Stimulated activated CD8-positive, alpha-beta memory T cell treated with anti-CD3 and anti-CD28 coated beads, Interleukin-7, amount 100 ng/mL, for 4 hours (primary cell): ENCODE measurements at places on chromosomes 11 and 22.

DNA sequence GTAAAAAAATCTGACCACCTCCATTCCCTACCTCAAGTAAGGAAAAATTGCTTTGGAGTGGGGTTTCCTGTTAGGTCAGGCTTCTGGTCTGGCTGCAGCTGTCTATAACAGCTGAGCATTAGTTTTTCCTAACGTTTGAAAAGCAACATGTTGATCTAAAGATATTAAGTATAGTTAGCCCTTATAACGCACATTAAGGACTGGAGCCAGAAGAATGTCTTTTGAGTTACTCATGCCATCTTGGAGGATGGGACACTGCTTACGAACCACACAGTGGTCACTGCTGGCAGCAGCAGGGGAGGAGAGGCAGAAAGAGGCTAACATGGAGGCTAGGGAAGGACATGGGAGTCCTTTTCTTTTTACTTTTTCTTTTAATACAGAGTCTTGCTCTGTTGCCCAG, 44.1 kb upstream of the GDPD4 start:
- no peak for DNase-seq

- DNase-seq: no peak
Measured at GRCh38 chr11:133950874-133951326, 5.9 kb downstream of the IGSF9B start.

- DNase-seq: no peak
Measured at GRCh38 chr11:20075627-20076026, 84.6 kb downstream of the DBX1 start.

- no peak for DNase-seq
Measured at GRCh38 chr11:117686711-117687110, 110.3 kb downstream of the DSCAML1 start.

GRCh38 chr11:11662578-11662977, 40.8 kb upstream of the GALNT18 start:
- DNase-seq: no peak

- DNase-seq: no peak
Measured at GRCh38 chr22:45889539-45890350, 87.2 kb downstream of the WNT7B start.

- DNase-seq: no peak
Measured at GRCh38 chr11:116981266-116981885, 116.9 kb downstream of the SIK3 start.

GRCh38 chr11:119523539-119524157, 100.7 kb upstream of the THY1 start:
- no peak for DNase-seq

- no peak for DNase-seq
Measured at GRCh38 chr11:102186551-102187191, 76.4 kb downstream of the YAP1 start.

DNA sequence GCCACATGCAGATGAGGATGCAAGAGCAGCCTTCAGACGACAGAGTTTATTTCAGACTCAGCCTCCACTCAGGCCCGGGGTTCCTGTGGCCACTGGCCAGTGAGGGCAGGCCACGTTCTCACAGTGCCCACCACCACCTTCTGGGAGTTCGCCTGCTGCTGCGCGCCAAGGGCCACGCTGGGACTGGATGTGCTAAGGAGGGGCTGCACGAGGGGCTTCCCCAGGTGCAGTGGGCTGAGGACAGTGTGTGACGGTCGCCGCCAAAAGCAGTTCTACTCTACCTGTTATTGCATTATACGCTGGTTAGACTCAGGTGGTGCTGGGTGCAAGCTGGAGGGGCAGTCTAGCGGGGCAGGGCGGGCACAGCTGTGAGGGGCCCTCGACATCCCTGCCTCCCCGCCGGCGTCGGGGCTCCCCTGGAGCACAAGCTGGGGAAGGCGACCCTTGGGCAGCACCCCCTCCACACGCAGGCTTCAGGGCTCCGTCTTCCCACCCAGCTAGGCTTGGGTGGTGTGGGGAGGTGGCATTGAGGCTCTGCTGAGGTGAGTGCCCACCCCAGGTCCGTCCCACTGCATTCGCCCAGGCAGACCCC, 2.7 kb downstream of the CEND1 start:
- DNase-seq: no peak
